ENCODE measurements at places on chromosomes 1 and 21.

DNA sequence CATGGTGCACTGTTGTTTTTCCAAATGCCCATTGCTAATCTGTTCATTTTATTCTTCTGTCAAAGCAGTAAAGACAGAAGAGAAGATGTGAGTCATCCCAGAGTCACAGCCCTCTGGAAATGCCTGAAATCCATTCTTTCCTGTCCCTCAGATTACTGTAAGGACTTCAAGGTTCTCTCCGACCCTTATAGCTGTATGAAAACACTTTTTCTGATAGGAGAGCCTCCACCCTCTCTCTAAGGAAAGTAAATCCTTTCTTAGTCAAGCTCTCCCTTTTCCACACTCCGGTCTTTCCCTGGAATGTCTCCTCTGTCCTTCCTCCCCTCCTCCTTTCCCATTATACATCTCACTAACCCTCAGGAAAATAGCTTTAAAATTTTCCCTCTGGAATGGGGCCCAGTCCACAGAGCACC is 3.5 kb upstream of the PRDX6 start:
- no peak for DNase-seq

GRCh38 chr1:54995013-54995760 is 3.5 kb upstream of the BSND start:
- DNase-seq, result no peak

GRCh38 chr21:19640964-19641363 is 1237.4 kb upstream of the TMPRSS15 start:
- no peak for DNase-seq

GRCh38 chr1:27868932-27869718 is 3.2 kb upstream of the THEMIS2 start:
- peak; percentile 55 for DNase-seq

DNA sequence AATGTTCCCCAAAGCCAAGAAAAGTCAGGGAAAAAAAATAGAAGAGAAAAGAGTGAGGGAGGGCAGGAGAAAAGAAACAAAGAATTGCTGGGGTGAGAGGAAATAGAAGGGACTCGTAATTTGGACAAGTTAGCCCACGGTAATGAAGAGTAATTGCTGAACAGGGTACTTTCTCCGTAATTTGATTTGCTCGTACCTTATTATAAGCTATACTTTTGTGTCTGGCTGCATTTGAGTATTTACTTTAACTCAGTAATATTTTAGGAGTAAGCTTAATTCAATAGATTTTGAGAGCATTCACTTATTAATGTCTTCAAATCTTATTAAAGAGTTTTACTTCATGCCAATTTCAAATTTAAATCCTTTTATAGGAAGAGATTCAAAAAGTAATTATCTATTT is 527.5 kb downstream of the COL11A1 start:
- DNase-seq, result no peak

DNA sequence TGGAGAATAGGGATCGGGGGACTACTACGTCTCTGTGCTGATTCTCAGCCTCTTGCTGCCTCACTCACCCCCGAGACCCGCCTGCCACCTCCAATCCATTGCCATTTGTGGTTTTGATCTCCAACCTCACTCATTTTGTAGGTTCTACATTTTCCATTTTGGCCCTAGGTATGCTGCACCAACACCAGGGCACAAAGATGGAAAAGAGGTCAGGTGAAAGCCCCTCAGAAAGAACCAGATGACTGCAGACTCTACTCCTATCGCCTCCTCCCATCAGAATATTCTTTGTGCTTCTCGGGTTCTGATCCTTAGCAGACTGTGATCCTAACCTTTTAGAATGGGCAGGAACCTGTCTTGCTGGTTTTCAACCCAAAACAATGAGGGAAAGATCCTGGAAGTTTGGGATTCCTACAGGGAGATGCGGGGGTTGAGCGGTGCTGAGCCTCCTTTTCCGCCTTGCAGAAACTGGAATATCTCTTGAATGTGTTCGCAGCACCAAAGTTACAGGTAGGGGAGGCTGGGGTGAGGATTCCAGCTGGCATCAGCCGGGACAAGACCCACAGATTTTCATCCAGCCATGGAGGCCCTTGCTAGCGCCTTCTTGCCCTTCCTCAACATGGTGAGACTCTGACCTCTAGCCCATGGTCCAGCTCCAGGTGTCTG is 53.1 kb downstream of the RHBG start:
- no peak for DNase-seq

DNA sequence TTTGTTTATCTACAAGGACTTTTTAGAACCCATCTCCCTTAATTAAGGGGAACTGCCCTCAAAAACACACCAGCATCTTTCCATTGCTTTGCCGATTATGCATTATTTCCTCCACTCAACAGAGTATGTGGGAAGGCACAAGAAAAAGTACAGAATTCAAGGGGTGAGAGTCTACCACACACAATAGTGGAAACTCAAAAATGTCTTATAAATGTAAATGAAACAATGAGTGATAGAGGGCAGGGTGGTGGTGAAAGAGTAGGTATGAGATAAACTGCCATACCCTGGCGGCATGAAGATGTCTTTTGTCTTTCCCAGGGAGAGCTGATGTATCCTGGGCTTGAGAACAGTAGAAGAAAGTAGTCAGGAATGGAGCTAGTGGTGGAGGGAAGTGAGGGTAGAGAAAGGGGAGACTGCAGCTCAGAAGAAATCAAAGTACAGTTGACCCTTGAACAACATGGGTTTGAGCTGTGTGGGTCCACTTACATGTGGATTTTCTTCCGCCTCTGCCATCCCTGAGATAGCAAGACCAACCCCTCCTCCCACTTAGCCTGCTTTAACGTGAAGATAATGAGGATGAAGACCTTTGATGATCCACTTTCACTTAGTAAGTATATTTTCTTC is 24.4 kb downstream of the CD58 start:
- no peak for DNase-seq

DNA sequence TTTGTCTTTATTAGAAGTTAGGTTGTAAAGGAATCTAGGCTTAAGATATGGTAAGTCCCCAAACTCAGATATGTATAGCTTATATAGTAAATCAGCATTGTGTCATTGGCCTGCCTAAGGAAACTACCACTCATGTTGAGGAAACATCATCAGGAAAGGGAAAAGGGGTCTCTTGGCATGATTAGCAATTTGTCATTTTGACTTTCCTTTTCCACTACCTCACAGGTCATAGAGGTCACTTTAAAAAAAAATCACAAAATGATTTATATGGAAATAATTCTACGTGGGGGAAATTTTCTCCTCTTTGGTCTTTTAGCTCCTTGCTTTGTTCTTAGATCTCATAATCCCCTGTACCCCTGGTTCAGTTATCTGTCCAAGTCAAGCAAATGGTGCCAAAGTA is 213.5 kb downstream of the RPS6KC1 start:
- DNase-seq, result no peak

DNA sequence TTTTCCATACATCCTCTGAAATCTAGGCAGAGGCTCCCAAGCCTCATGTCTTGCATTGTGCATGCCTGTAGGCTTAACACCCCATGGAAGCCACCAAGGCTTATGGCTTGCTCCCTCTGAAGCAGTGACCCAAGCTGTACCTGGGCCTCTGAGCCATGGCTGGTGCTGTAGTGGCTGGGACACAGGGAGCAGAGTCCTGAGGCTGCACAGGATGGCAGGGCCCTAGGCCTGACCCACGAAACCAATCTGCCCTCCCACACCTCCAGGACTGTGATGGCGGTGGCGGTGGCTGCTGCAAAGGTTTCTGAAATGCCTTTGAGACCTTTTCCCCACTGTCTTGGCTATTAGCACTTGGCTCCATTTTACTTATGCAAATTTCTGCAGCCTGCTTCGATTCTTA is 429.5 kb downstream of the NPHP4 start:
- DNase-seq, result no peak

DNA sequence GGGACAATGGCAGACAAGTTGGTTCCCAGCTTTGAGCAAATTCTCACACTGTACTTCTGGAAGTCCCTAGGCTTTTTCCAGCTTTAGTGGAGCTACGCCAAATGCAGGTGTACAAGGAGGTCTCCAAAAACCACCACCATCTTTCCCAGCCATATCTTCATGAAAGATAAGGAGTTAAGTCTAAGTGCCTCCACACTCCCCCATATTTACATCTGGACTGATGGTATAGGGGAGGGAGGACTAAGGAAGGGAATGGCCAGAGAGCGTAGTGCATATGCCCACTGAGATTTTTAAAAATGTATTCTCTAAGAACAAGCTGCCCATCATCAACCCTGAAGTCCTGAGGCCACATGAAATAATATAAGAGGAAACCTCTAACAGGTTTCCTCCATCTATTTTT is 161.3 kb downstream of the TGFBR3 start:
- no peak for DNase-seq

GRCh38 chr1:22814176-22815042 is 103.8 kb downstream of the EPHB2 start:
- DNase-seq, result peak; percentile 7

DNA sequence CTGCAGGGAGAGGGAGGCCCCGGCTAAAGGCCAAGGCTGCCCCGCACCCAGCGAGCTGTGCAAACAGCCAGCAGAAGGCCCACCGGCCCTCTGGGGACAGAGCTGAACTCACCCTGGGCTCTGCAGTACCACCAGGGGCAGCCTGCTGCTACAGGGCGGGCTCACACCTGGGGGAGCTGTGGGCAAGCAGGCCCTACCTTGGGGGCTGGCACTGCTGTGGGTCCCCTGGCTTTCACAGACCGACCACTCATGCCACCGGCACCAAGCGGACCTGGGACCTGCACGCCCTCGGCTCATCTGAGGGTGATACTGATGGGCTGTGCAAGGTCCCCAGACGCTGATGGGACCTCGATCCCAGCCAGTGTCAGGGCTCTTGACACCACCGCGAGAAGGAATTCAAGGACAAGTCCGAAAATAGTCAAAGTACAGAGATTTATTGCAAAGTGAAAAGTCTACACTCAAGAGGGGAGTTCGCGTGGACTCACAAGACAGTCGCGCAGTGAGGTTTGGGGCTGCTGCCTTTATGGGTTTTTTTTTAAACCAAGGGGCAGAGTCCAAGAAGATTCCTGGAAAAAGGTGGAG is 61.0 kb upstream of the ADARB1 start:
- no peak for DNase-seq

- DNase-seq, result no peak
Measured at GRCh38 chr1:28830814-28831213, 18.8 kb downstream of the OPRD1 start.

DNA sequence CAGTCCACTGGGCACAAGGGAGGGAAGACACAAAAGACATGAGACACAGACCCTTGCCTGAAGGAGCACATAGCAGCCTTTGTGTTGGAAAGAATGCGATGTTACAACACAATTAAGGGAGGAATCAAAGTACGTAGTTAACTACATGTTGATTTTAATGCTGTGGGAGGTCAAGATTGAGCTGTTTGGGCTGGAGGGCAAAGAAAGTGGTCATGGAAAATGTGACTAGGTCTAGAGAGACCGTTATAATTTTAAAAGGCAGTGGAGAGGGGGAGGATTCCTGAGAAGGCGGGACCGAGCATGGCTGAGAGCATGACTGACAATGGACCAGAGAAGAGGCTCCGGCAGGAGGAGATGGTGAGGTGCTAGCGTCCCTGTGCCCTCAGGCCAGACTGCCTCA is 111.8 kb upstream of the ATP1A1 start:
- no peak for DNase-seq

- DNase-seq, result no peak
Measured at GRCh38 chr1:184482136-184482535, 95.3 kb downstream of the C1orf21 start.

GRCh38 chr1:237145379-237146135 is 103.6 kb downstream of the RYR2 start:
- DNase-seq, result no peak

- DNase-seq, result no peak
Measured at GRCh38 chr1:46983830-46984586, 39.5 kb upstream of the CYP4X1 start.

DNA sequence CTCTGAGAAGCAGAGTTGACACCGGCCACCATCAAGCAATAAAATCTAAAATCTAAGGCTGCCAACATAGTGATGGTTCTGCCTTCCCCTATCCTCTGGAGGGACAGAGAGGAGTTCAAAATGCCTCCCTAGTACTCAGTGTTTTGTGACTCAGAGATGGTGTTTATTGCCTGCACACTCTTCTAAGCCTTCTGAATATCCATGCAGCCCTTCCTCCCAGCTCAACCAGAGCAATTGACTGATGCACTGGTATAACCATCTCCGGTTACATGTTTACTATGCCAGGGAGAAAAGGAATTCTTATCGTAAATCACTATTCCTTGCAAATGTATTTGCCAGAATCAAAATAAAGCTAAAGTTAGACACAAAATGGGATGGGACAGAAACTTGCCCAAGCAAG is 132.9 kb upstream of the RAB4A start:
- DNase-seq, result no peak

DNA sequence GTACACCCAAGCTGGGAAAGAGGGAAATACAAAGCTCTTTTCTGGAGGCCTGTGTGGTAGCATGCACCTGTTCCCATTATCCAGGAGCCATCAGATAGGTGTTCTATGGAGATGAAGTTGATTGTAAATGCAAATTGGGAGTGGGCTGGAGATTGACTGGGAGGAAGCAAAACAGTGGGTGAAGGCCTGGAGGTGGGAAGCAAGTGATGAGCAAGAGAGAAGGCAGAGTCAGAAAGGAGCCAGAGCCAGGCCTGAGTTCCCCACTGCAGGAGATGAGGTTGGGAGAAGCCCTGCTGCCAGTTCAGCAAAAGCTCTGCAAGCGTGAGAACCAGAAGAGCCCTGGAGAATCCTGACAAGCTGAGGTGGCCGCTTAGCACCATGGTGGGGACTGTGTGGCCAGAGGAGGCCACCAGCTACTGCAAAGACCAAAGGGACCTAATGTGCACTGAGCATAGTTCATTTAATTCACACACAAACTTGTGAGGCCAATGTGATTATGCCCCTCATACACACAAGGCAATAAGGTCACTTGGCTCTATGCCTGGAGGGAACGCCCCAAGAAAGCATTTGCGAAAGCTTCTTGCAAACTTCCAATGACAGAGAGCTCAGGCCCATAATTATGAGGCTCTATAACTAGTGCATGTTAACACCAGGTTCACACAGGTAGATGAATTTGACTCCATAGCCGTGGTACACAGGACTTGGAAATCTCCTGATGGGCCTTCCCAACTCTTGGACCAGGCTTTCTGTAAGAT is 73.0 kb upstream of the GRIK3 start:
- DNase-seq, result no peak

DNA sequence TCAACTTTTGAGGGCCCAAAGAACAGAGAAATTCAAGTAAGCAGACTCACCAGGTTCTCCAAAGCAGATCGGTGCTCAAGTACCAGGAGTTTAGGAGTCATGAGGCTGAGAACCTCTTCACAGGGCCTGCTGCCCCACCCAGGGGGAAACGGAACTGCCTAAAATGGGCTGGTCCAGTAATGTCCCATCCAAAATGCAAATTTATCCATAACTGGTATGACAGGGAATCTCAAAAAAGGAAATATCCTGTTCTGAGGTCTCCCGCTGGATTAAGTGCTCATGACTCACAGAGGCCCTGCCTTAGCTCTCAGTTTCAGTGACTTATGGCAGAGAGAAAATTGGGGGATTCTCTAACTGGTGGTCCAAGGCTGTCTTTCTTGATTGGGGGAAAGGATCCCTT is 9.3 kb downstream of the SPRR2G start:
- DNase-seq, result no peak

- no peak for DNase-seq
Measured at GRCh38 chr1:233635765-233636502, 22.0 kb downstream of the KCNK1 start.
